A549 treated with RU486 at 1 μM for 4 hours (cell line): ENCODE measurements at places on chromosomes 6 and 20. TPM values are rescaled to one million over a fixed set of nuclear protein-coding genes. Genes with fewer than 3 reads are reported as not detected.

Gene C6orf58
- 0.13 to 0.33 TPM (median 0.13 TPM) in 3 of 5 replicates, not detected in the others for total RNA-seq

Gene TSHZ2
- total RNA-seq: not detected in 5 replicates

Gene PLTP
- 1.3 to 2.3 TPM (median 2.0 TPM) in 5 replicates for total RNA-seq

Gene DDX43
- total RNA-seq: not detected in 5 replicates

Gene C20orf202
- 0.09 to 0.12 TPM in 2 of 5 replicates, not detected in the others for total RNA-seq

Gene ERVFRD-1
- total RNA-seq: not detected in 5 replicates

Gene BTNL2
- not detected in 5 replicates for total RNA-seq

Gene SLC22A16
- not detected in 5 replicates for total RNA-seq

Gene FERMT1
- total RNA-seq: 15.8 to 17.7 TPM (median 17.0 TPM) in 5 replicates

Gene ADGRF4
- total RNA-seq: 6.3 to 8.7 TPM (median 7.8 TPM) in 5 replicates

Gene BNIP5
- total RNA-seq: not detected in 5 replicates

Gene SEMG2
- total RNA-seq: not detected in 5 replicates

Gene LY6G6C
- 0.20 TPM in 1 of 5 replicates, not detected in the others for total RNA-seq

Gene BEND6
- 0.53 to 1.6 TPM (median 0.88 TPM) in 5 replicates for total RNA-seq
